ENCODE measurements at places on chromosomes 3 and 15.

DNA sequence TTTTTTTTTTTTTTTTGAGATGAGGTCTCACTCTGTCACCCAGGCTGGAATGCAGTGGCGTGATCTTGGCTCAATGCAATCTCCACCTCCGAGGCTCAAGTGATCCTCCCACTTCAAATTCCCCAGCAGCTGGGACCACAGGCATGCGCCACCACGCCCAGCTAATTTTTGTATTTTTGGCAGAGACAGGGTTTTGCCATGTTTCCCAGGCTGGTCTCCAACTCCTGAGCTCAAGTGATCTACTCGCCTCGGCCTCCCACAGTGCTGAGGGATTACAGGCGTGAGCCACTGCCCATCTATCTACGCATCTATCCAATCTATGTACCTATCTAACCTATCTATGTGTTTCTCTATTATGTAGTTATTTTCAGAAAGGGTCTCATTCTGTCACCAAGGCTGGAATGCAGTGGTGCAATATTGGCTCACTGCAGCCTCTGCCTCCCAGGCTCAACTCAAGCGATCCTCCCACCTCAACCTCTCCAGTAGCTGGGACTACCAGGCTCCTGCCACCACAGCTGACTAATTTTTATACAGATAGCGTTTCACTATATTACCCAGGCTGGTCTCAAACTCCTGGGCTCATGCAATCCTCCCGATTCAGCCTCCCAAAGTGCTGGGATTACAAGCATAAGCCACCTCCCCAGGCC is 20.2 kb upstream of the GPX1 start:
- no peak for DNase-seq

- no peak for DNase-seq
Measured at GRCh38 chr3:43389388-43390254, 103.3 kb downstream of the SNRK start.

DNA sequence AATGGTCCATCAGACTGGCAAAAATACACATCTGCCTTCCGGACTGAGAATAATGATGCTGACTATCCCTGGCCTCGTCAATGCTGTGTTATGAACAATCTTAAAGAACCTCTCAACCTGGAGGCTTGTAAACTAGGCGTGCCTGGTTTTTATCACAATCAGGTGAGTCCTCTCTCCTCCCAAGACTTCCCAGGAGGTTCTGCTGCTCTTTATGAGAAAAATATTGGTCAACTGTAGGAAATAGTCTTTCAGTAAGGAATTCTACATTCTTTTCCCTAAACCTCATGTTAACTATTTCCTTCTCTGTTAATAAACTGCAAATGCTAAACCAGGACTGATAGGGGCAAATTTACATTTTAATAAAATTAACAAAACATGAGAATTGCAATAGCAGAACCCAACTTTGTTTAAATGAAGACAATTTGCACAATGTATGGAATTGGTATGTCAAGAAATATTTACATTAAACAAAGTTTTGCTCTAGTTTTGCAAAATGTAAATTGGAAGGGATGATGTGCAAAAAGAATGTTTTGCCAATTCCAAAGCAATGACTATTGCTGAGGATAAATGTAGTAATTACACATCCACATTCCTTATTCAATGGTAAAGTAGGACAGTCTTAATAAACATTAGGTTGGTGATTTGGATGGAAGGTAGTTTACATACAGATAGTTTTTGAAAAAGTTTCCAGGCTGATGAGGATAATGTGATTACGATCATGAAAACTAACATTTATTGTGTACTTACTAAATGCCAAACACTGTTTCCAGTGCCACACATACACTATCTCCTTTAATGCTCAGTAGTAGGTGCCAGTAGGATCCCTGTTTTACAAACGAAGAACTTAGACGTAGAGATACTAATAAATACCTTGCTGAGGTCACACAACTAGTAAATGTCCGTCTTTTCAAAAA is 21.1 kb downstream of the UPK1B start:
- DNase-seq: no peak

GRCh38 chr15:91926908-91927270 is 73.4 kb downstream of the SLCO3A1 start:
- DNase-seq: no peak

GRCh38 chr3:32643354-32643753 is 41.6 kb upstream of the CNOT10 start:
- DNase-seq: no peak

GRCh38 chr3:38085311-38085942 is 46.4 kb downstream of the DLEC1 start:
- no peak for DNase-seq

DNA sequence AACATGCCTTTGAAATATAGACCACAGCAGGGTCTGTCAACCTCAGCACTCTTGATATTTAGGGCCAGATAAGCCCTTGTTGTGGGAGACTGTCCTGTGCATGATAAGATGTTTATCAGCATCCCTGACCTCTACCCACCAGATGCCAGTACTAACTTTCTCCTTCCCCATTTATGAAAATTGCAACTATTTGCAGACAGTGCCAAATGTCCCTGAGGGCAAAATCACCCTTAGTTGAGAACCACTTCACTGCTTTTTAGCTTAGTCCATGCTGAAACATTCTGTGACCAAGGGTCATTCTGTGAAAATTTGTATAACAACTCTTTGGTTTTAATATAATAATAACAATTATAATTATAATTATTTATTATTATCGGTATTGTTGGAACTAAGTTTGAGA is 1032.4 kb downstream of the MCTP2 start:
- DNase-seq: no peak

GRCh38 chr3:170159933-170160332 is 21.6 kb downstream of the PHC3 start:
- no peak for DNase-seq

DNA sequence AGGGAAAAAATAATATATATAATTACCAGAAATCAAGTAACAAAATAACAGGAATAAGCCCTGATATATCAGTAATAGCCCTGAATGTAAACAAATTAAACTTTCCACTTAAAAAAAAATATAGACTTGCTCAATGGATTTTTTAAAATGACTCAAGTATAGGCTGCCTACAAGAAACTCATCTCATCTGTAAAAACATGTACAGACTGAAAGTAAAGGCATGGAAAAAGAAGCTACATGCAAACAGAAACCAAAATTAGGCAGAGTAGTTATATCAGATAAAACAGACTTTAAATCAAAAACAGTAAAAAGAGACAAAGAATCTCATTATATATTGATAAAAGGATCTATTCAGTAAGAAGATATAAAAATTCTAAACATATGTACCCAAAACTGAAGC is 82.4 kb upstream of the STT3B start:
- no peak for DNase-seq

- no peak for DNase-seq
Measured at GRCh38 chr15:80695911-80696661, 976 bp downstream of the ABHD17C start.

DNA sequence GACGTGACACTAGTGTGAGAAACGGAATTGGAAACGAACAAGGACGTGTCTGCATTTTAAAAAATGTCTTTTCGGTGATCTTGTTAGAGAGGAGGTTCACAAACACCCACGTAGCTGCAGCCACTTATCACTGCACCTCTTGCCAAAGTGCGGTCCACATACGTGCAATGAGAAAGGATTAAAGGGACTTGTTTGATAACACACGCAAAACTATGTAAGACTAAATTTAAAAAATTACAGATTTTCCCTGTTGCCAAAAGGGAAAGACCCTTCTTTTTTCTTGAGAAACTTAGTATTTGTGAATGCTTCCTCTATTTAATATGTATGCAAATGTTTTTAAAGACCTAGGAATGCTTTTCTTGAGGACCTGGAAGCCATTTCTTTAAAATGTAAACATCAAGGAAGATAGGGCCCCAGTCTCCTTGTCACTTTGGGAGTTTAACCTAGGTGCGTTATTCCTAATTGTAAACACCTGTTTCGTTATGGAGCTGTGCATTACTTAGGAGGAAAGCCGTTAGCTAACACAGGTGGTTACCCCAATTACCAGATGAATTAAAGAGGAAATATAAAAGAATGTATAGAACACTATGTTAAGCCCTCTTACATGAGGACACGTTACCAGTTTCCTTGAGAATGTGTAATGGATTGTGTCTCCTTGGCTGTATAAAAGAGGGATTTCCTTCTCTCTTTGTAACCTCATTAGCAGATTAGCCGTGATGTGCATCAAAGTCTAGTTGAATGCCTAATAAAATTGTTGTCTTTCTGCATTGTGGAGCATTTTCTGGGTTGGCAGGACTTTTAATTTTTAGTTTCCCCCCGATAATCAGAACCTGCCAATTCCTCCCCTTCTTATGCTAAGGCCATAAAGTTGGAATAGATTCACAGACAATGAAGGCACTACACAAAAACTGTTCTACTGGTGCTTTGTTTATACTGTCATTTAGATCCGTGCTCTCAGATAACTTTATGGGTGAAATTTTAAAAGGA is 1.0 kb downstream of the LEKR1 start:
- no peak for DNase-seq

- no peak for DNase-seq
Measured at GRCh38 chr3:53672981-53673380, 173.2 kb downstream of the CHDH start.

- DNase-seq: peak; percentile 59
Measured at GRCh38 chr3:141360888-141361598, 7.3 kb upstream of the ZBTB38 start.

- no peak for DNase-seq
Measured at GRCh38 chr15:46502667-46503066, 867.8 kb downstream of the SQOR start.

GRCh38 chr3:156793400-156793799 is 32.8 kb upstream of the LEKR1 start:
- DNase-seq: no peak

- no peak for DNase-seq
Measured at GRCh38 chr3:186118692-186119091, 9.8 kb upstream of the ETV5 start.

DNA sequence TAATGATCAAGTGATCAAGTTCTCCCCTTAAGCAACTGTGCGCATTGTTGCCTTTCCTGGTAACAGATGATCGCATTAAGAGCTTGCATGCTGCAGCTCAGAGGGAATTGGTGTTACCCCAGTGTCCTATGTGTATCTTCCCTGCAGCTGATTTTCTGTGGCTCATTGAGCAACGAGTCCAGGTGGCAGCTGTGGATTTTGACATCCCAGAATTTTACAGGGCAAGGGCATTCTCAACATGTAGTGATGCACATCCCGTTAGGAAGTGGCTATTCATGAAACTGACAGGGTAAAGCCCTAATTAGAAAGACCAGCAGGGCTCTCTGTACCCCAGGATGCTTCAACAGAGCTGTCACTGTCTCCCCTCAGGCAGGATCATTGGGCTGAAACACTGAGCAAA is 232.8 kb downstream of the AGBL1 start:
- no peak for DNase-seq

DNA sequence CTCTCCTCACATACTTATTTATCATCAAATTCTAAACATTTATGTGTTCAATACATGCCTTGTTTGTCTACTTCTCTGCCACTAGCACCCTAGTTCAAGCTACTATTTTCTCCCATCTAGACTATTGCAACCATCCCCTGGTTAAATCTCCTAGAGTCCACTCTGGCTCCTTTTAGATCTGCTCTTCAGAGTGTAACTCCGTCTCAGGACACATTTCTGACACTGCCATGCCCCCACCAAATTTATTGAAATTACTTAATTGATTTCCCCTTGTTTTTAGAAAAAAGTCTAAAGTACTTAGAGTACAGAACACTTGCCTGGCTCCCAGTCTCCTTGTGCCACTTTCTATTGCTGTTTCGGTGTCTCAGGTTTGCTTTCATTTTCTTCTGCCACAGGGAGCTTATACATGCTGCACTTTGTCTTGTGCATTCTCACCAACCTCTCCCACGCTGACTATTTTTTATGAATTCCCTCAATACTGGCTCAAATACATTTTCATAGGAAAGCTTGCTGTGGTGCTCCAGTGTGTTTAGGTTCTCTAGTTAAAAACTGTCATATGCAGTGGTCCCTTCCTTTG is 792.3 kb downstream of the DIPK2A start:
- DNase-seq: no peak

DNA sequence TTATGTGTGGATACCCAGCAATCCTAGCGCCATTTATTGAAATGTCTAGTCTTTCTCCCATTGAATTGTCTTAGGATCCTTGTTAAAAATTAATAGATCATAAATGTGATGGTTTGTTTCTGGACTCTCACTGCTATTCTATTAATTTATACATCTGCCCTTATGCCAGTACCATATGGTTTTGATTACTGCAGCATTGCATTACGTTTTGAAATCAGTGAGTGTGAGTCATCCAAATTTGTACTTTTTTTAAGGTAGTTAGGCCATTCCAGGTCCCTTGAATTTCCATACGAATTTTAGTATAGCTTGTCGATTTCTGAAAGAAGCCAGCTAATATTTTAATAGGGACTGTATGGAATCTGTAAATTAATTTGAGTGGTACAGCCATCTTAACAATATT is 648.6 kb upstream of the ZNF385D start:
- DNase-seq: no peak

GRCh38 chr3:52339612-52340011 is 23.5 kb downstream of the DNAH1 start:
- peak; percentile 86 for DNase-seq

- no peak for DNase-seq
Measured at GRCh38 chr3:41611008-41611407, 350.9 kb downstream of the ULK4 start.

DNA sequence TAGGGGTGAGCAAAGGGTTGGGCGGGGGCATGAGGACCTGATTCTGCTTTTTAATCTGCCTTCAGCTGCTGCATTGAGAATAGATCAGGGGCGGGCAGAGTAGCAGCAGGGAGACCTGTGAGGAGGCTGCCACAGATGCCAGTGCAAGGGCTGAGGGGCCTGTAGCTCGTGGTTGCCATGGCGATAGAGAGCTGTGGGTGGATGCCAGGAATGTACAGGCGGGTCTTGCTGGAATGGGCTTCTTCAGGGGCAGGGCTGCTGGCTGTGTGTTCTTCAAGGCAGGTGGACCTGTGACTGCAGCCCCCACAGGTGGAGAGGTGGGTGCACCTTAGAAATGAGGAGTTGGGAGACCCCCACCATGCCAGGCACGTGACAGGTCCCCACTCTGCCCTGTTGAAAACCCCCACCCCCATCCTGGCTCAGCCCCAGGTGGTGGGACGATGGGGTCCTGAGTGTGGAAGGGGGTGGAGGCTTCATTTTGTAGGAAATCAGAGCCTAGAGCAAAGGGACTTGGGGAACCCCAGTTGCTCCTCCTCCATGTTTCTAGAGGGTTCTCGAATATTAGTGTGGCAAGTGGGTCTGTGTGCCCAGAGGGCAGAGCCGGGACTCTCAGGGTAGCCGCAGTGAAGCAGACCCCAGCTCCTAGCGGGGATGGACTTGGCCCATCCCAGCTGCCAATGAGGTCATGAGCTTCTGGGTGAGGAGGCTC is 38.3 kb downstream of the SLC6A6 start:
- no peak for DNase-seq

DNA sequence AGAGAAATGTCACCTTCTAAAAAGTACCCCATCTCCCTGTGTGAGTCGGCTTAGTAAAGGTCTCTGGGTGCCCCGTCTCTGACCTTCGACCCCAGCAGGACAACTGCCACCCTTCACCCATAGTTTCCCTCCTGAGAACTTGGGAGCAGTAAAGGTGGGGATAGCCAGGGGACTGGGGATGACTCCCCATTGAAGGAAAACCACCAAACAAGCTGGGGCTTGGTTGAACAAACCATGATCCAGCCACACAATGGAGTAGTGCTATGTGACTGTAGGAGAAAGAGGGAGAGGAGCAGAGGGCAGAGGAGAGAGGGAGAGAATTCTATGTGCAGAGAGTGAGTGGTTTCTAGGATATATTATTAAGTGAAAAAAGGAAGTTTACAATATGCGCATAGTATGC is 33.7 kb downstream of the IDH3A start:
- no peak for DNase-seq

Measured in HCT116 (cell line).